EL (cell line): ENCODE measurements at places on chromosomes 7 and 10.

DNA sequence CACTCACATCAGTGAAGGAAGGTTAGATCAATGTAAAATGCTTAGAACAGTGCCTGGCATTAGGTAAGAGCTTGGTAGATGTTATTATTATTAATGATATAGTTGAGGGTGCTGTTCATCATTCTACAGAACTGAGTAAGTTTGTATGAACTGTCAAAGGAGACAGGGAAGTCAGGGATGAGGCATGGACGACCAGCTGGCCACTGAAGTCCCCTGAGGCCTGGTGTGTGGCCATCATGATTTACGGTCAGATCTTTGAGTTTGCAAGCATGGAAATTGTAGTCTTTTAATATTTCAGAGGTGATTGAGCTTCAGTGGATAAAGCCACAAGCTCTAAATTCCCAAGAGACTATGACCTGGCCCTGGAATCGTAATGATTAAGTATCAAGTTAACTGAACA is 6.9 kb downstream of the ARMC3 start:
- peak; percentile 17 for DNase-seq

GRCh38 chr10:114758331-114758730 is 63.2 kb upstream of the FHIP2A start:
- DNase-seq: no peak

DNA sequence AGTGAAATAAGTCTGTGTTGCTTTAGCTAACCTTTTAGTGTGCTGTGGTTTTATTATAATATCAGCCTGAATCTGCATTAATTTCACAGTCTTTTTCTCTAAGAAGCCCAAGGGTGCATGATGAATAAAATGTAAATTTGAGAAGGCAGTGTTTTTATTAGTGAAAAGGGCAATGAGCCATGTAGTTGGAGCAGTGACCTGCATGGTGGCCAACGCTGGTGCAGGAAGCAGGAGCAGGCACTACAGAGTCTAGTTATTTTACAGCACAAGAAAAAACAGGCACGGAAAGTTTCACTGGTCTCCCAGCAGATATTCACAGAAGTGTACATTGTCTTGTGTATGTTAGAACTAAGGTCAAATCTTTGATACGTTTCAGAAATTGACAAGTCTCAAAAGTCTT is 247.8 kb downstream of the CELF2 start:
- DNase-seq: no peak

- no peak for DNase-seq
Measured at GRCh38 chr7:25297278-25297677, 69.0 kb upstream of the NPVF start.

- DNase-seq: no peak
Measured at GRCh38 chr7:51129527-51130472, 186.8 kb downstream of the COBL start.

- peak; percentile 8 for DNase-seq
Measured at GRCh38 chr7:105261689-105262088, 127.0 kb downstream of the SRPK2 start.

DNA sequence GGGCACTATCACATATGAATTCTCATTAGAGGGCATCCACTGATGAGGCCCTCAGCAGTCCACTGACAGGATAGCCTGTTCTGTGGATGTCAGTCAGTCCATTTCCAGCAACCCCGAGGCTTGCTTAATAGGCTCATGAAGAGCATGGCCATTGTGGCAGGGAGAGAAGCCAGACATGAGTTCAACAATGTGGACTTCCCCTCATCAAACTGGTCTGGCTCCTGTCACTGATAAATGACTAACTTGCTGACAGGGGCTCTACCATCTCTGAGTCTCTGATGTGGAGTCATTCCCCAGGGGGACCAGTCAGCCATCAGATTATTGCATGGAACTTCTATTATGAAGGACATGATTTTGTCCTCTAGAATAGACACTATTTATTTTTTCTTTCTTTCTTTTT is 19.8 kb upstream of the TRIL start:
- no peak for DNase-seq

GRCh38 chr7:485188-486081 is 34.2 kb downstream of the PDGFA start:
- DNase-seq: no peak

- peak; percentile 39 for DNase-seq
Measured at GRCh38 chr7:77550586-77550985, 13.5 kb downstream of the PTPN12 start.

GRCh38 chr7:100220586-100221230 is 959 bp downstream of the PVRIG start:
- DNase-seq: no peak

DNA sequence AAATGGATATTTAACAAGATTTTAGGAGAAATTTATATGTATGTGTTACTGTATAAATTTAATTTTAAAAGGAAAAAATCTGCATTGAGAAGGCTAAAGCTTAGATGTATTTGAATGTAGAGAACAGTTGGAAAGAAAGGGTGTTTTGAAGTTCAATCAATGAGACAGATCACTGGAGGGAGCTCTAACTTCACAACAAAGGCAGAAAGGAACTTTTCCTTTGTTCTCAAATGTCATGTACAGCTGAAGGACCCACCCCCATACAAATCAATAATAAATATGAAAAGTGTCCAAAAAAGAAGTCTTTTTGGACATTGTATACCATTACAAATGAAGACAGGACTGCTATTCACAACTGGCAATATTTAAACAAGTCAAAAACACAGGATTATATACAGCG is 403.4 kb downstream of the DNAJB9 start:
- DNase-seq: no peak

- no peak for DNase-seq
Measured at GRCh38 chr10:53909791-53910190, 891.2 kb downstream of the PCDH15 start.

DNA sequence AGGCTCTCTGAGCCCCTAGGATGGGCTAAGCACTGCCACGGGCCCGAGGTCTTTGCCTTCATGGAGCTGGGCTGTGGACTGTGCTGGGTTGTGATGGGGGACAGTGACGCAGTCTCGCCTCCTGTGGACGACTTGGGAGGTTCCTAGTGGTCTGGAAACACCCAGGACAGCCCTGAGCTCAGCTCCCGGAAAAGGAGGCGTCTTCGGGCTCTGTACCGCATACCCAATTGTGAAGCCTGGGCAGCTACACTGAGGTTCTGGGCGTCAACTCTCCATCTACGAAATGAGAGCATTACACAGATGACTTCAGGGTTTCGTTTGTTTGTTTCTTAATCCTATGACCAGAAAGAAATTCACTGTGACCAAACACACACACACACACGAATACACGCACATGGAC is 79.6 kb upstream of the KAT6B start:
- DNase-seq: no peak

DNA sequence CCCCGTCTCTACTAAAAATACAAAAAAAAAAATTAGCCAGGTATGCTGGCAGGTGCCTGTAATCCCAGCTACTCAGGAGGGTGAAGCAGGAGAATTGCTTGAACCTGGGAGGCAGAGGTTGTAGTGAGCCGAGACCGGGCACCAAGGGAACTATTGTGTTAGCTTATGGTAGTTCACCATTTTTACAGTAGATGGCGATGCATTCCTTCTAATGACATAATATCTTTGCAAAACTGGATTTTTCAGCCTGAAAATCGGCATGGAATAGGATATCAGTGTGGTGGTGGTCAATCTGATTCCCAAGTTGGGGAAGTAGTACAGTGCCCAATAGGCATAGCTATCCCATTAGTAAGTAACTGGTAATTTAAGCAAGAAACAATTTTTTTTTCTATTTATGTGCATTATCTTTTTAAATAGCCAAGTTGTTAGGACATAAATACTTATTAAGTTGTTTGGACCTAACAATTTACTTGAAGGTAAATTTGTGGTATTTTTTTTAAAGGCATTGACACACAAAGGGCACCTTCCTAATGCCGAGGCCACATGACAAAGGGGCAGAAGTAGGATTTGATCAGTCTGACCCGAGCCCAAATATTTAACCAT is 17.6 kb upstream of the IMPDH1 start:
- peak; percentile 53 for DNase-seq

DNA sequence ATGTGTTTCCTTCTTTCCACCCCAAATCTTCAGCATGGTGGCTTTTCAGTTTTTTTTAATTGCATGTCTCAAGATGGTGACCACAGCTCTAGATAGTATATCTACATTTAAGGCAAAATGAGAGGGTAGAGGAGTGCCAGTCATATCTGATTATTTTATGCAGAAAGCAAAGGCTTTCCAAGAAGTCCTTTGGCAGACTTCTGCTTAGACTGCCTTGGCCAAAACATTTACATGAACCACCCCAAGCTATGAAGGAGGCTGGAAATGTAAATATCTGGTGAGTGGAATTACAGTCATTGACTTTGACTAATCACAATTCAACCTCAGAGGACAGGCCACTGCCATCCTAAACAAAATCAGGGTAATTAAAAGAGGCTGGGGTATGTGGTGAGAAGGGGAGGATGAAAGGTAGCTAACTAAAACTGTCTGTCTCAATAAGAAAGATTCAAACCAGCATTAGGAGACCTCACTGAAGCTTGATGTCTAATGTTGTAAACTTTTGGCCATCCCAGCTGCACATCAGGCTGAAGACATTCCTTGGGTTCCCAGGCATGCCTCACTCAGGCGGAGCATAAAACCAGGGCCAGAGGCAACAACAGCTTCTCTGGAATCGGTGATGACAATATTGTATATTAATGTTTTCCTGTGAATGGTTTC is 53.4 kb downstream of the PPP1R3C start:
- peak; percentile 58 for DNase-seq

- peak; percentile 26 for DNase-seq
Measured at GRCh38 chr10:50275650-50276235, 24.4 kb upstream of the ASAH2 start.

DNA sequence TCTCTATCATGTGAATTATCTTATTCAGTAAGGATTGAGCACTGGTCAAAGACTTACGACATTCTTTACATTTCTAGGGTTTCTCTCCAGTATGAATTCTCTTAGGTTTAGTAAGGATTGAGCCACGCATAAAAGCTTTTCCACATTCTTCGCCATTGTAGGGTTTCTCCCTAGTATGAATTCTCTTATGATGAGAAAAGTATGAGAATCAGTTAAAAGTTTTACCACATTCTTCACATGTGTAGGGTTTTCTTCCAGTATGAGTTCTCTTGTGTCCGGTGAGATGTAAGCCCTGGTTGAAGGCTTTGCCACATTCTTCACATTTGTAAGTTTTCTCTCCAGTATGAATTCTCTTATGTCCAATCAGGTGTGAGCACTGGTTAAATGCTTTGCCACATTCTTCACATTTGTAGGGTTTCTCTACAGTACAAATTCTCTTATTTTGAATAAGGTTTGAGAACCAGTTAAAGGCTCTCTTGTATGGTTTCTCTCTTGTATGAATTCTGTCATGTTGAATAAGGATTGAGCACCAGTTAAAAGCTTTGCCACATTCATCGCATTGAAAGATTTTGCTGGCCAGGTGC is 445.9 kb downstream of the ZNF479 start:
- no peak for DNase-seq

DNA sequence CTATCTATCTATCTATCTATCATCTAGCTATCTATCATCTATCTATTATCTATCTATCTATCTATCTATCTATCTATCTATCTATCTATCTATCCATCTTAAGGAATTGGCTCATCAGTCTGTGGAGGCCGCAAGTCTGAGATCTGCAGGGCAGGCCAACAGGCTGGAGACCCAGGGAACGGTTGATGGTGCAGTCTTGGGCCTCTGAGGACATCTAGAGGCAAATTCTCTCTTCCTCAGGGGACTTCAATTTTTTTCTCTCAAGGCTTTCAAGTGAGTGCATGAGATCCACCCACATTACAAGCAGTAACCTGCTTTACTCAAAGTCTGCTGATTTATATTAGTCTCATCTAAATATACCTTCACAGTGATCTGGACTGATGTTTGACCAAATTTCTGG is 197.0 kb downstream of the GLRX3 start:
- DNase-seq: no peak

- DNase-seq: no peak
Measured at GRCh38 chr10:1186683-1186990, 130.5 kb downstream of the WDR37 start.

- no peak for DNase-seq
Measured at GRCh38 chr7:139799586-139799985, 21.8 kb upstream of the HIPK2 start.

- DNase-seq: peak; percentile 43
Measured at GRCh38 chr7:5638994-5639393, 142.5 kb downstream of the RNF216 start.

DNA sequence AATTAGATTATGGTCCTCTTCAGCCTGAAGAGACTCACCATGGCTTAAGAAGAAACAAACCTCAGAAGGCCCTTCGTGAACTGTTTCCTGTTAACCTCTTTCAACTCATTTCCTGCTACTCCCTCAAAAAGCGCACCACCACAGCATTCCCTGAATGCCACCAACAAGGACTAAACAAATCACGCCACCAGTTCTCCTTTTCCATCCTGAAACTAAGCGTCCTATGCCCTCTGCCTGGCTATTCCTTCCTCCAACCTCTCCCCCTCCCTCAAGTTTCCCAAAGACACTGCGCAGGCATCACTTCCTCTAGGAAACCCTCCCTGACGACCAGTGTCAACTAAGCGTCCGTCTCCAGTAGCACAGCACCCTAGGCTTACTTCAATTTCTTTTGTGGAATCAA is 12.0 kb downstream of the YWHAG start:
- DNase-seq: peak; percentile 24

GRCh38 chr7:90825779-90826178 is 229.7 kb downstream of the CDK14 start:
- peak; percentile 75 for DNase-seq

DNA sequence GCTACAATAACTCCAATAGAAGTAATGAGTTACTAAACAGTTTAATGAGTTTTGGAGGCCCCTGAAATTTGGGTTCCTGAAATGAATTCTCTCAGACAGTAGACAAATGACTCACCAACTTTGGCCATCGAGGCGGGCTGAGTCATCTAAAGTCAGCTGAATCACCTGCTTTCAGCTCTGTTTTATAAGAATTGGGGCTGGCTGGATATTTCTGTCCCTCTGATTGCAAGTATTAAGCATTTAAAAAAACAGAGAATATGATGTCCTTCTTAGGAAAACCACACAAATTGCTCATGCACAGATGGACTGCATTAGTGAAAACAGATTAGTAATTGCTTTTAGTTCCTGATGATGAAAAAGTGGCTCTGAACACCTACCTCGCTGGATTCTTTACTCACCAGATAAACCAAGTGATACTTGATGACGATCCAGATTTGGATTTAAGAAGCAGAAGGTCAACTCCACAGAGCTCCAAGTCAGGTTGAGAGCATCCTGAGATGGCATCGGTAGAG is 59.1 kb downstream of the ZNF365 start:
- peak; percentile 96 for DNase-seq

DNA sequence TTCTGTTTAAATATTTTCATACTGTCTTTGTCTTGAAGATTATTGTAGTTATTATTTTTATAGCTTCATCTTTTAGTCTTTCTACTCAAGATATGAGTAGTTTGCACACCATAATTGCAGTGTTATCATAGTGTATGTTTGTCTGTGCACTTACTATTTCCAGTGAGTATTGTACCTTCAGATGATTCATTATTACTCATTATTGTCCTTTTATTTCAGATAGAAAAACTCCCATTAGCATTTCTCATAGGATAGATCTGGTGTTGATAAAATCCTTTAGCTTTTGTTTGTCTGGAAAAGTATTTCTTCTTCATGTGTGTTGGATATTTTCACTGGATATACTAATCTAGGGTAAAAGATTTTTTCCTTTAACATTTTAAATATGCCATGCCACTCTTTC is 646.2 kb upstream of the GRM3 start:
- no peak for DNase-seq
